ENCODE measurements at places on chromosomes 16 and 17.

- DNase-seq, result no peak
Measured at GRCh38 chr17:56847106-56847505, 13.2 kb downstream of the DGKE start.

DNA sequence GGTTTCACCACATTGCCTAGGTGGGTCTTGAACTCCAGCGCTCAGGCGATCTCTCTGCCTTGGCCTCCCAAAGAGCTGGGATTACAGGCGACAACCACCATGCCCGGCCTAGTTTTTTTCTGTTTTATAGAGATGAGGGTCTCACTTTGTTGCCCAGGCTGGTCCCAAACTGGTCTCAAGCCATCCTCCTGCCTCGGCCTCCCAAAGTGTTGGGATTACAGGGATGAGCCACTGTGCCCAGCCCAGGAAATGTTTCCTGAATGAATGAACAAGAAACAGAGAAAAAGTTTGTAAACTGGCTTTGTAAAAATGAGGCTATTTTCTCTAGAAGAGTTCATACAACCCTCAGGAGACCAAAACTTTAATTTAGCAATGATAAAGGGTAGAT is 68.0 kb downstream of the WWP2 start:
- DNase-seq, result no peak

GRCh38 chr17:37737971-37738370 is 6.9 kb downstream of the HNF1B start:
- DNase-seq, result no peak

DNA sequence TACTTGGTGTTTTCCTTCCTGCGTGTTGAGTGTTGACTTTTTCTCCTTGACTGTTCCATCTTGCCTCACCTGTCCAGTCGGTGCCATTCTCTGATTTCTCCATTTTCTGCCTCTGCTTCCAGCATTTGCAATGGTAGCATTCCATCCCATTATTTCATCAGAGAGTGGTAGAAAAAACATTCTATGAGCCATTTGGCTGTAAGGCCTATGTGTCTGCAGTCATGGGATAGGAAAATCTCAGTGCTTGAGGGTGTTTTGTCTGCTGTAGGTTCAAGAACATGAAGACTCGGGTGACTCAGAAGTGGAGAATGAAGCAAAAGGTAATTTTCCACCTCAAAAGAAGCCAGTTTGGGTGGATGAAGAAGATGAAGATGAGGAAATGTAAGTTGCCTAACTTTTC is 2.7 kb downstream of the UTP18 start:
- DNase-seq, result peak; percentile 37

DNA sequence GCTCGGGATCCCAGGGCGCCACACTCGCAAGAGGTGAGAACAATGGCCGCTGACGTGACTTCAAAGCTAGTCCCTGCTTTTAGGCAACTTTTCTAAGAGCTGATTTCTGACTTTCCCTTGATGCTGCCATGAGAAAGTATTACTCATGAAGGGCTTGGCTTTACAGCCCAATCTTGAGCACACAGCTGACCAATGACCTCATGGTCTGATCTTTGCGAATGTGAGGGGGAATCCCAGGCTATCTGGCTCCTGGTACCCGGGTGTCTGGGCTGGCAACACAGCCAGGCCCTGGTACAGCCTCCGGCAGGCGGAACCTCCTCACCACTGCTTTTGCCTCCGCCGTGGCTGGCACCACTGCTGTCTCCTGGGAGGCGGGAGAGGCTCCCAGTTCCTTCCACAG is 17.5 kb downstream of the NDUFAF8 start:
- no peak for DNase-seq

- no peak for DNase-seq
Measured at GRCh38 chr17:2684549-2684948, 27.0 kb downstream of the CLUH start.

DNA sequence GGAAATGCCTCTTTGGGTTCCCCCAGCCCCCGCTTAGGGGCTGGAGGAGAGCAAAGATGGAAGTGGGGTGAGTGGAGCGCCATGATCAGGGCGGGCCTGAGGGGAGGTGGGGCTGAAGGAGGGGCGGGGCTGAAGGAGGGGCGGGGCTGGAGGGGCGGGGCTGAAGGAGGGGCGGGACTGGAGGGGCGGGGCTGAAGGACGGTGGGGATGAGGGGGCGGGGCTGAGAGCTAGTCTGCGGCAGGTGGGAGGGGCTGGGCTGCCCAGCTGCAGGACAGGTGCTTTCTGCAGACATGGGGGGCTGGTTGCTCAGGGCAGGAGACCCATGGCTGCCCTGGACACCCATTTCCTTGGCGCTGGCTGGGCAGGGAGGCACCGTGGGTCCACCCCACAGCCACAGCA is 39.1 kb upstream of the PABPN1L start:
- no peak for DNase-seq

GRCh38 chr17:10618202-10618635 is 38.9 kb downstream of the MYH3 start:
- no peak for DNase-seq

DNA sequence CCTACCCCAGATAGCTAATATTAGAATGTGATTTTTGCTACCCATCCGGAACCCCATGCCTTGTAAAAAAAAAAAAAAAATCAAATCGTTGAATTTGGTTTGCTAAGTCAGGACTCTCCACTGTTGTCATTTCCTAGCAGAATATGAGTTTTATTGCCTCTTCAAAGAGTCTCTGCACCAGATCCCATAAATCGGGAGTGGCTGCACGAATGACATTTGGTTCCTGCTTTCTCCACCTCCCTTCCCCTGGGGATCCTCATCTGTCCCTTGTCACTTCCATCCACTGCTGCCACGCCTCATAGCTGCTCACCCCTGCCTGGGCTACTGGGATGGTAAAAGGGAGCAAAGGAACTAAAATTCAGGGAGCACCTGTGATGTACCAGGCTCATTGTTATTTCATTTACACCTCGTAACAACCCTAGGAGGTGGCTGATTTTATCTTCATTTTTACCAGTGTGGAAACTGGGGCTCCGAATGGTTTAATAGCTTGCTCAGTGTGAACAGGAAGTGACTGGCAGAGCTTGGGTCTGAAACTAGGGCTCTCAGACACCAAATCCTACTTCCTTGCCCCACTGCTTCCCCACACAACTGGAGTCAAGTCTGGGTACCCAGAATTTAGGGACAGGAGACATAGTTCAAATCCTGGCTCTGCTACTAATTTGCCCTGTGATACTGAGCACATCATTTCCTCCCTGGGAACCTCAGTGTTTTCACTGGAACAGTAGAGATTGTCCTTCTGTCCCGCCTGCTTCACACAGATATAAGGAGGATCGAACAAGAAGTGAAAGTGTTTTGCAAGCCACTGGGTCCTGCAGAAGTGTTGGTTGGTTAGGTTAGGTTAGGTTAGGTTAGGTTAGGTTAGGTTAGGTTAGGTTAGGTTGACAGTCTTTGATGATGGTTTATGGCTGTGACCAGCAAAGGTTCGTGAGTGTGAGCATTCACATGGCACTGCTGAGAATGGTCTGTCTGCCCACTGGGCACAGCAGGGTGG is 585 bp upstream of the KRT36 start:
- no peak for DNase-seq

- no peak for DNase-seq
Measured at GRCh38 chr17:16304830-16305229, 48.4 kb downstream of the CENPV start.

DNA sequence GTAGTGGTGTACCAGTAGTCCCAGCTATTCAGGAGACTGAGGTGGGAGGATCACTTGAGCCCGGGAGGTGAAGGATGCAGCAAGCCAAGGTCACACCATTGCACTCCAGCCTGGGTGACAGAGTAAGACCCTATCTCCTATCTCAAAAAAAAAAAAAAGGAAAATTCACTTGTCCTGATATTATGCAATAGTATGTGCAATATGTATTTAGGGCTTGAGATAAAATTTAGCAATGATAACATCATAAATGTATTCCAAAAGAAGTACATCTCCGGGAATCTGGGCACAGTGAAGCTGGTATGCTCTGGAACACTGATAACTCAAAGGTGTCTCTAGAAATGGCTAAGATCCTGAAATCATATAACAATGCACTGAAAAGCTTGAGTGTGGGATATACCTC is 74.5 kb downstream of the NCOR1 start:
- no peak for DNase-seq

GRCh38 chr17:37110746-37111145 is 162.0 kb downstream of the AATF start:
- no peak for DNase-seq

DNA sequence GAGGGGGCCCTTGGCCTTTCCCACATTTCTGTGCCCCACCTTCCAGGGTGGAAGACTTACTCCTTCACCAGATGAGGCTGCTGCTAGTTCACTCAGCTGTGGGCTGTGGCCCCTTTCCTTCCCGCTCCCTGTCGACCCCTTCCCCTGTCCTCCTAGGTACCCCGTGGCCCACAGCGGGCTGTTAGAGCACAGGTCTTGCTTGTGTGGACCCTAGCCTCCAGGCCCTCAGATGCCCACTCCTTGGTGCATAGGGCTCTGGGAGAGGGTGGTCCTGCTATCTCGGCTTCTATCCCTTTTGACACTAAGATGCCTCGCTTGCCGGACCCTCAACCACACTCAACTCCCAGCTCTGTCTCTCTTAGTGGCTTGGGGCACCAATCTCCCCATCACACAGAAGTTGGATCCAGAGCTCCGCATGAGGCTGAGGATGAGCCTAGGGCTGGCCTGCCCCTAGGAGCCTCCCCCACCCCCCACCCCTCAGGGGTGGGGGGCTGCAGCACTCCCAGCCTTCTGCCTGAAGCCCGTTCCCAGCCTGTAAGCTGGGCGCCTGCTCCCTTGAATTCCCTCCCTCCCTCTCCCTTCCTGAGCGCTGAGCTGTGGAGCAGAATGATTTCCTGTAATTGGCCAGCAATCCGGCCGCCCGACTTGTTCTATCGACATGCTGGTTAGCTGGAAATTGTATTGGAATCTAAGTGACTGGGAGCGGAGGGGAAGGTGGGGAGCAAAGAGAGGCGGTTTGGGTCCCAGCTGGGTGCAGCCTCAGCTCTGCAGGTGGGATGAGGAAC is 30.9 kb downstream of the DCAKD start:
- DNase-seq, result no peak

DNA sequence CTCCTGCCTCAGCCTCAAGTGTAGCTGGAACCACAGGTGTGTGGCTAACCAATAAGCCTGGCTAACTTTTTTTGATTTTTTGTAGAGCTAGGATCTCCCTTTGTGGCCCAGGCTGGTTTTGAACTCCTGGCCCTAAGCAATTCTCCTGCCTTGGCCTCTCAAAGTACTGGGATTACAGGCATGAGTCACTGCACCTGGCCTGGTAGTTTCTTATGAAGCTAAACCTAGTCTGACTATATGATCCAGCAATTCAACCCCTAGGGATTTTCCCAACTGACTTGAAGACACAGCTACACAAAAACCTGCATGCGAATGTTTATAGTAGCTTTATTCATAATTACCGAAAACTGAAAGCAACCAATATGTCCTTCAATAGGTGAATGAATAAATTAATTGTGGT is 176.2 kb upstream of the IRX3 start:
- DNase-seq, result no peak

- no peak for DNase-seq
Measured at GRCh38 chr17:11738151-11738550, 139.9 kb downstream of the DNAH9 start.

- DNase-seq, result no peak
Measured at GRCh38 chr17:61795546-61795945, 67.8 kb downstream of the BRIP1 start.

DNA sequence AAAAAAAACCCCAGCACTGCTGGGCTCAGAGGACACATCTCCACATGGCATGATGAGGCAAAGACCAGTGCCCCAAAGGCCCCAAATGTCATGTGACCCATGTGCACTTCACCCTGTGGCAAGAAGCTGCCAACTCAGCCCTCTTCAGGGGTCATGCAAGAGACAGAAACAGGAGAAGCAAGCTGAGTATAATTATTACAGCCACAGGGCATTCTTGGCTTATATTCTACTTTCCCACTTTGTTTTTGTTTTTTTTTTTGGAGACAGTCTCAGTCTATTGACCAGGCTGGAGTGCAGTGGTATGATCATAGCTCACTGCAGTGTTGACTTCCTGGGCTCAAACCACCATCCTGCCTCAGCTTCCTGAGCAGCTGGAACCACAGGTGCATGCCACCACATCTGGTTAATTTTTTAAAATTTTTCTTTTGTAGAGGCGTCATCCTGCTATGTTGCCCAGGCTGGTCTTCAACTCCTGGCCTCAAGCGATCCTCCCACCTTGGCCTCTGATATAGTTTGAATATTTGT is 32.7 kb upstream of the LITAF start:
- DNase-seq, result no peak

DNA sequence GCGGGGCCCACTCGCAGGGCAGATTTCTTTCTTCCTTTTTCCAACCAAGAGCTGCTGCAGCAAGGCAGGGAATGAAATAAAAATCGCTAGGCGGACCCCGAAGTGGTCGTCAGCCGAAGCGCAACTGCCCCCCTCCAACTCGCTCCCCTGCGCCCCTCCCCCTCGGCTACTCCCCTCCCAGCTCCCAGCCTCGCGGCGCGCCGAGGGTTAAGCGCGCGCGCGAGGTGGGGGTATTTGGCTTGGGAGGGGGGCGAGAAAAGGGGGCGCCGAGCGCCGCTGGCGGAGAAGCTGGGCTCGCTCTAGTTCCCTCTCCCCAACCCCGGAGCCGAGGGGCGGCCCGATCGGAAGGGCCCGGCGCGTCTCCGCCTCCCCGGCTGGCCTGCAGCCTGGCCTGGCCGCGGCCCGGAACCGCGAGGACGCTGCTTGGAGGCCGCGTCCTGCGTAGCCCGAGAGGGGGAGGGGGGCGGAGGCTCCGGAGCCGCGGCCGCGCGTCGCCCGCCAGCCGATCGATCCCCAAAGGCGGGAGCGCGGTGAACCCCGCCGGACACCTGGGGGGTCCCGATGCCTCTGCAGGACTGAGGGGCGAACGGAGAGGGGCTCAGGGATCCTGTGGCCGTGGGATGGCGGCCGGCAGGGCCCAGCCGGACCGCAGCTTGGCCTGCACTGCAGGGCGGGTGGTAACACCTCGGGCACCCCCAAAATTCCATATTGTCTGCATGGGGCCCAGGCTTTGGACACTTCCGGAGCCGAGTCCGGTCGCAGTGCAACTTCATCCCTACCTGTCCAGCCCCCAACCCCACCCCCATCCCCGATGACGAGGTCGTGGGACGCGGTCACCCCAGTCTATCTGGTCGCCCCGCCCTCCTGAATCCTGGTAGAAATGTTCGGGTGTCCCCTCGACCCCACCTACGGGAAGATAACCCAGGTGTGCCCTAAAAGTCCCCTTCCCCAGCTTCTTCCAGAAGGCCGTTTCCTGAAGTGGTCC is 4.9 kb upstream of the CBX4 start:
- DNase-seq, result no peak
